Esophagus squamous epithelium (tissue), 5 donors: ENCODE measurements at places on chromosomes 7 and 10.

GRCh38 chr7:23012186-23012585 is 1.7 kb downstream of the HYCC1 start:
- DNase-seq: no peak

DNA sequence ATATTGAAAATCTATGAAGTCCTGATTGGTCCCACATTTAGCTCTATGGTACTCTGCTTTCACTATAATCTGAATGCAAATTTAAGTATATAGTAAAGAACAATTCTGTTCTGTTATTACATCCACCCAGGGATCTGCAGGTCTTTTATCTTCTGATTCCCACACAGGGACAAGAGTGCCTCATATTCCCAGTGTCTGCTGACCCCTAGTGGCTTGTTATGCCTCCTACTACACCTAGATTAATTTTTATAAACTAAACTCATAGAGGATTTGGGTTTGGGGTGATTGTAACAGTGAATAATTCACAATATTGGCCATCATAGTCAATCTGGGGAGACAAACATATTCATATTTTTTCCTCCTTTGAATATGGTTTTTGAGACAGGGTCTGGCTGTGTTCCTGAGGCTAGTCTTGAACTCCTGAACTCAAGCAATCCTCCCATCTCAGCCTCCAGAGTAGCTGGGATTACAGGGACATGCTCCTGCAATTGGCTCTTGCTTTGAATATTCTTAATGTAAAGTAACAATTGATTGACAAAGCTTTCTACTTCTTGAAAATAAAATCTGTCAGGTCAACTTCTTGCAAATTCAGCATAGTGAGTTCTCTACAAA is 282.1 kb downstream of the KCND2 start:
- DNase-seq: no peak

GRCh38 chr7:26100406-26101339 is 51.3 kb upstream of the NFE2L3 start:
- DNase-seq: no peak

- DNase-seq: no peak
Observed at GRCh38 chr7:83301416-83301815, 138.7 kb upstream of the PCLO start.

DNA sequence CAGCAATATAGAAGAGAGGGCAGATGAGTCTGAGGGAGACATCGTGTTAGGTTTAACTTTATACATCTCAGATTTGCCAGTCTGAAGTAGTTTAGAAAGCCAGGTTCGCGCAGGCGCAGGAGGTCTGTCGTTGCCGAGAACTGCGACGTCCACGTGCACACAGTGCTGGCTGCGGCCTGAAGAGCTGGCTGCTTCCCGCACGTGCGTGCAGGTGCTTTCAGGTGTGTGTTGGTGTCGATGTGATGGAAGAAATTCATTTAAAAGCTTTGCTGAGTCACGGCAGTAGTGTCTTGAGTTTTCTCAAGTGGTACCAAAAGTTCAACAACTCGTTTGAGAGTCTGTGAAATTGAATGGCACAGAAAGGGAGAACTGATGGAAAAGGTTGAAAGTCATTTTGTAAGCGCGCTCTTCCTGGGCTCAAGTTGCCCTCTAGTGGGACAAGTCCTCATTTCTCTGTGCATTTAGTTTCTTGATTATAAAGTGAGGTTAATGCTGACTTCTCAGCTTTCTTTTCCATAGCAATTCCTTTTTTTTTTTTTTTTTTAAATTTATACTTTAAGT is 18.6 kb downstream of the WDR37 start:
- no peak for DNase-seq

DNA sequence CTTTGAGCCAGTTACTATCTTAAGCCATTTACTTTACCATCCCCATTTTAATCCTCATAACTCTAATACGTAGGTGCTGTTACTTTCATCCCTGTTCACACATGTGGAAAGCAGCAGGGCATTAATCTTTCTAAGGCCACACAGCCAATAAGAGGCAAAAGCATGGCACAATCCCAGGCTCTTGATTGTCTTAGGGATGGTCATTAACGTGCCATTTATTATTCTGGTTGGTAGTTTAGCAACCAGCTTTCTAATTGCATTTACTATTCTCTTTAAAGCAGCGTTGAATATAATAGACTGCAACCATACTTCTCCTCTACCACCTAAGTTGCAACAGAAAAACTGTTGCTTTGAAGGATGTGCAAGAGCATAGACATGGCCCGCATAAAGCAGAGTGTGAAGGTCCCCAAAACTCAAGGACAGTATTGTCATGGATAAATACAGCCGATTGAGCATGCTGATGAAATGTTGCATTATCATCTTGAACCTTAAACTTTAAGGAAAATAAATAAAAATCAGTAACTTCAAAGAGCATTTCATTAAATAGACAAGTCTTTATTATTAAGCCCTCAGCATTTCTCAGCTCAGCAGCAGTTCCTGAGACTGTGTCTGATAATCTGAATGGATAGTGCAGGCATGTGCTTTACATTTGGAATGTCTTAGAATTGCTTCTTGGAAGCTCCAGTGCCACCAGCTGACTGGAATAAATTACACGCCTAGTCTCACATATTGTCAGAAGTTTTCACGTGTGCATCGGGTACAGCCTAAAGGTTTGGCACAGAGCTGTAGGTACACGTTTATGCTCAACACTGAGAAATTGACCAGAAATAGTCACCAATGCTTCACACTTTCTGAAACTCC is 467.1 kb downstream of the SDK1 start:
- no peak for DNase-seq

DNA sequence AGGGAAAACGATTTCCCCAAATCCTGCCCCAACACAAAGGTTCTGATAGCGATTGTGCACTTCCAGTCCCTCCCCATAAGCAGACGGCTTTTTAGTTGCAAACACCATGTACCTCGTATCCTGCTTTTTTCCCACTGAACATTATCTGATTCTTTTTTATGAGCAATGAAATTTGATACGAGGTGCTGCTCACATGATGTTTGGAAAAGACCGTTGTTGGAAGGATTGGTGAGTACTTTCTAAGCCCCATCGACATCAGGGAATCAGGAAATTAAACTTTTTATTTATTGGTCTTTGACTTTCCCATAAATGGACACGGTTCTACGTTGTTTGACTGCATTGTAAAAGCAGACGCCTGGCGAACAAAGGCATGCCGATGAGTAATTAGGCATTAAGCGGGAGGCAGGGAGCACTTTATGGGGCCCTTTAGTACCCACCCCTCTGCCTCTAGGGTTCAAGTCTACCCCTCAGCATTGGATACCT is 49.4 kb downstream of the TEX36 start:
- no peak for DNase-seq

DNA sequence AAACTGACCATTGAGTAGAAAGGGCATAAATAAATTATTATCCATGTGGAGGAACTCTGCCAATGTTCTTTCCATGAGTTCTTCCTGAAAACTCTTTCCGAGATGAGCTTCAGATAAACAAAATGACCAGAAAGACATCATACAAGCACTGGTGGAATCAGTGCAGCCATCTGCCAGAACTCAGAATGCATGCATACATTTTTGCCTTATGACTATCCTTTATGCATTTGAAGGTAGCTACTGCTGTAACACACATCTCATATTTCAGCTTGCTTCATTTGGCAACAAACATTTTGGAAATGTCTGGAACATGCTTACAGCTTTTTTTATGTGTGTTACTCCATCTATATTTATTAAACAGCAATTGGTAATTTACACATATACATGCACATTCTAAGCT is 448.9 kb downstream of the PLXDC2 start:
- DNase-seq: no peak

- no peak for DNase-seq
Observed at GRCh38 chr10:93006435-93007039, 54.1 kb upstream of the CYP26C1 start.
